ENCODE measurements at places on chromosomes 13 and 19.

DNA sequence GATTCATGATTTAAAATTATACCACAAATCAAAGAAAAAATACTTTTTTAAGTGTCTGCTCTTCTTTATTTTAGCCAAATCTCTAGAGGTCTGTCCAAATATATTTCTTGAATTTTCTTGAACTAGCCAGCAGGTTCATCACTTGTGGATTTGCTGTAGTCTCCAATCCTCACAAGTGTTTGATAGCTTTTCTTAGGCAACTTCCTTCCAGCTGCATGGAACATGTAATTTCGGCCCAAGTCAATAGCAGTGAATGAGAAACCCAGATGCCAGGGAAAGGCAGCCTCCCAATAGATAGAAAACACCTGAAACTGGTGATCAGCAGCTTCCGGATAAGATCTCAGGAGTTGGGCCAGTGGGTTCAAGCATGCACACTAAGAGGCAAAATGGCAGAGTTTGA, 15.6 kb upstream of the RNASEH2B start:
- DNase-seq, result no peak

- no peak for DNase-seq
Observed at GRCh38 chr19:46745521-46746280, at the start of gene FKRP. TSS of gene FKRP (plus strand) at chr19:46746057. CDS start at chr19:46755451, 9,394 bp downstream.

DNA sequence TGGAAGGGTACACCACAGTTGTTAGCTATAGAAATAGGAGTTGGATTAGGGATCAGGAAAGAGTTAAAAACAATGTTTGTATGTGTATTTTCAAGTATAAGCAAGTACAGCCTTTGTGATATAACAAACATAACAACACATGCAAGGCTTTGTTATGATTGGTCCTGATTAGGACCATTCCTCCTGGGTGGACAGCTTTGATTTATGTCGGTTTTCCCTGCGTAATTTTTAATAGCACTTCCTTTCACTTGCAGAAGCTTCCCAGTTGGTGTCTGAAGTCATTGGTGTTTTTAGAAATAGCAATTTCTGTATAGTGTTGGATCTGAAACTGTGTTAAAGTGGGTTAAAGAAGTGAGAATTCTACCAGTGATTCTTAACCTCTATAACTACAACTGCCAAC, 10.0 kb downstream of the FNDC3A start:
- DNase-seq, result no peak

DNA sequence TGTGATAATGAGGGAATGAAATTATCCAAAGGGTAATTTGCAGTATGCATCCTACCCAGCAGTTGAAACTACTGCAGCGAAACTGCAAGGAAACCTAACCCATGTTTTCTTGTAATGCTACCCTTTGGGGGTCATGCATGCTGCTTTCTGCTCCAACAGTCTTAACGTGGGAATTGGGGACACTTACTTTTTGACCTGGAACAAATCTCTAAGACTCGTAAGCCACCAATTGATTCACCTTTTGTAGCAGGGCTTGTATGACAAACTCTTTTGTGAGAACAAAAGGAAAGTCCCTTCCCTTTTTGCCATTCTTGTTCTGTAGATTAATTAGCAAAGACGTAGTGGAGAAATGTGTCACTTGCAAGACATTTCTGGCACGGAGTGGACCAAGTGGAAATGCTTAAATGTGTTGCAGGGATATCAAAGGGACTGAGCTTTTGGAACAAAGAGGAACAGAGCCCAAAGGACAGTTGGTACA, 27.4 kb downstream of the LRCH1 start:
- DNase-seq, result no peak

- DNase-seq, result no peak
Observed at GRCh38 chr13:78197231-78197630, 278.6 kb upstream of the EDNRB start.

- no peak for DNase-seq
Observed at GRCh38 chr13:90933097-90933826, 414.2 kb upstream of the MIR17HG start.

- no peak for DNase-seq
Observed at GRCh38 chr13:35648201-35648600, 171.7 kb upstream of the MAB21L1 start.

GRCh38 chr19:27962264-27962663, 1250.7 kb downstream of the UQCRFS1 start:
- DNase-seq, result no peak

- DNase-seq, result no peak
Observed at GRCh38 chr13:97974773-97975172, 21.3 kb downstream of the IPO5 start.

GRCh38 chr13:90091611-90092010, 1255.9 kb upstream of the MIR17HG start:
- no peak for DNase-seq

DNA sequence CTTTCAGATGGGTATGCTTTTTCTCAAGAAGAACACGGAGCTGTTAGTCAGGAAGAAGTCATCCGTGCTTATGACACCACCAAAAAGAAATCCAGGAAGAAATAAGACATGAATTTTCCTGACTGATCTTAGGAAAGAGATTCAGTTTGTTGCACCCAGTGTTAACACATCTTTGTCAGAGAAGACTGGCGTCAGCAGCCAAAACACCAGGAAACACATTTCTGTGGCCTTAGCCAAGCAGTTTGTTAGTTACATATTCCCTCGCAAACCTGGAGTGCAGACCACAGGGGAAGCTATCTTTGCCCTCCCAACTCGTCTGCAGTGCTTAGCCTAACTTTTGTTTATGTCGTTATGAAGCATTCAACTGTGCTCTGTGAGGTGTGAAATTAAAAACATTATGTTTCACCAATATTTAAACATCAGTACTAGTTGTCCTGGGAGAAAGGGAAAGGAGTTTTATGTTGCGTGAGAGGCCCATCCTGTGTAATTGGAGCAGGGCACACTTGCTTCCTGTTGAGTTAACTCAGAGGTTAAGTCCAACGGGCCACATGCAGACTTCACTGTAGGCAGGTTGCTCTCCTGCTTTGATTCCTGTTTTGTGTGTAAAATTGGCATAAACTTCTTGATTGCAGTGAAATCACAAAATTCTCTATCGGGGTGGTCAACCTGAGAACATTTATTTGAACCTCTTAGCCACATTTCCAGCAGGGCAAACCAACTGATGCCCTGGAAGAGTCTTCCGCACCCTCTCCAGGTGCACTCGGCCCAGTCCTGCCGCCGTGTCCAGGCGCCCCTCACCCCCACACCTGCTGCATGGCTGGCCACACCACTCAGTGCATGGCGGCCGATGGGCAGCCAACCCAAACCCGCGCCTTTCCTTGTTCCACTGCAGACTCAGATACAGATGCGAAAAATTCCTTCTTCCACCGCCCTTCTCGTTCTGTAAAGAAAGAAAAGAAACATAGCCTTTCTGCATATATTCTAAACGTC, 31.6 kb downstream of the SHISA2 start:
- DNase-seq, result no peak

DNA sequence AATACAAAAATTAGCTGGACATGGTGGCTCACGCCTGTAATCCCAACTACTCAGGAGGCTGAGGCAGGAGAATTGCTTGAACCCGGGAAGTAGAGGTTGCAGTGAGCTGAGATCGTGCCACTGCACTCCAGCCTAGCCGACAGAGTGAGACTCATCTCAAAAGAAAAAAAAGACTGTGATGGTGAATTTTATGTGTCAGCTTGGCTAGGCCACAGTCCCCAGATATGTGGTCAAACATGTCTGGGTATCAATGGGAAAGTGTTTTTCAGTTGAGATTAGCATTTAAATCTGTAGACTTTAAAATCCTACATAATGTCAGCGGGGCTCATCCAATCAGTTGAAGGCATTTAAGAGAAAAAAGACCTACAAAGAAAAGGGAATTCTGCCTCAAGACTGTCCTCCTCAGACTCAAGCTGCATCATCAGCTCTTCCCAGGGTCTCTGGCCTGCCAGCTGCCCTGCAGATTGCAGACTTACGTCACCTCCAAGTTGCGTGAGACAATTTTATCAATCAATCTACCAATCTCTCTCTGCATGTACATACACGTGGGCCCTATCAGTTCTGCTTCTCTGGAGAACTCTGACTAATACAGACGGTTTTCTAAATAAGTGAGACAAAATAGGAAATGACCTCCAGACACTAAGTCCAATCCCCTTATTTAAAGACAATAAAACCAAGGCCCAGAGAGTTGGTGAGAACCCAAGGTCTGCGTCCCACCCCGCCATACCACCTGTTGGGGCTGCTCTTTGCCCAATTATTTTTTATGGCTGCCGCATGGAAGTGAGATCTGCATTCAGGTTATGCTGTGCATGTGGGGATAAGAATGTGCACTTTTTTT, 99.2 kb downstream of the ABCC4 start:
- no peak for DNase-seq

GRCh38 chr19:3548606-3549005, 8.8 kb downstream of the MFSD12 start:
- DNase-seq, result no peak

Data from CMK (cell line).